T-helper 2 cell (primary cell): ENCODE measurements at places on chromosomes 5 and 9.

- DNase-seq, result no peak
Measured at GRCh38 chr9:85959955-85960354, 19.0 kb downstream of the NAA35 start.

DNA sequence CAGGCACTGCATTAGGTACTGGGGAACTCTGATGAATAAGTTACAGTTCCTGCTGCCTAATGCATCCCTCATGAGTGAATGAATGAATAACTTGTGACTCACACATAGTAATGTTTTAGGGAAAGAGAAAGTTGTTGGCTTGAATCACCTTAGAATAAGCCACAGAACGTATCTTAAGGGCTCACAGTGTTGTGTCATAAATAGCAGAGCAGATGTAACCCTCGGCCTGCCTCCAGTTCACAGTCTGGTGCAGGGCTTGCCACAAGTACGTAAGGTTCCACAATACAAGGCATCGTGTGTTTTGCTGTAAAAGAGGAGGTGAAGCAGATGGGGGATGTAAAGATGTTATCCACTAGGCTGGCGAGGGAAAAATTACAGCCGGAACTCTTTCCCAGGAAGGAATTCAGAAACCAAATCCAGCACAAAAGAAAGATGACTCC is 218.7 kb downstream of the TRPM3 start:
- no peak for DNase-seq

- no peak for DNase-seq
Measured at GRCh38 chr9:93947409-93948070, 7.6 kb downstream of the BARX1 start.

DNA sequence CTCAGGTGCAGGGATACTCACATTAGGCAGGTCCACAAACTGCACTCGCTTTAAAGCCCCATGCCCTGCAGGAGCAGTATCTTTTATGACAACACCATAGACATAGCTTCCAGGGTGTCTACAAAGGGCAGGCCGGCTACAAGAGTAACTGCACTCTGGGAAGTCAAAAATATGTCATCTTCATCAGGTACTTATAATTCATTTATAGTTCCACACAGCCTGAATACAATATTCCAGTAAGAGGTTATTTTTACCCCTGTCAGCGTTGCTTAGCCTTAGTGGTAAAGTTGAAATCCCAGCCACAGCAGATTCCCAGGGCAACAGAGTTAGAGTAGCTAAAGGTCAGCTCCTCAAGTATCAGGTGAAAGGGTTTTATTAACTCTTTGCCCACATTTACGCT is 82.3 kb upstream of the ITGA2 start:
- no peak for DNase-seq

GRCh38 chr9:127418037-127418471 is 6.1 kb upstream of the ZNF79 start:
- no peak for DNase-seq

DNA sequence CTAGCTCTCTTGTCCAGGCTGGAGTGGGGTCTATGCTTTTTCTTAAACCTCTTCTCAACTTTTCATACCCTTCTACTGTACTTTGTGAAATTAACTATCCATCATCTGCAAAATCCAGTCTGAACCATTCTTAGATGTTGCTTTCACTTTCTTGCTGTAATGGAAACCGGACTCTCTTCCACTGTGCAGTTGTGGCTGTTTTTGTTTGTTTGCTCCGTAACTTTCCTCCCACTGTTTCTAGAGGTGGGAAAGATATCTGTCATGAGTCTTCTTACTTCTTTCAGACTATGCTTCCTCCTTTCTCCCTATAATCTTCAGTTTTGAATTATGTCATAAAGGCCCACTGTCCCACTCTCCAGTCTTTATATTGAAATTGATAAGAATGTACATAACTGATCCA is 6.5 kb downstream of the TNPO1 start:
- no peak for DNase-seq

DNA sequence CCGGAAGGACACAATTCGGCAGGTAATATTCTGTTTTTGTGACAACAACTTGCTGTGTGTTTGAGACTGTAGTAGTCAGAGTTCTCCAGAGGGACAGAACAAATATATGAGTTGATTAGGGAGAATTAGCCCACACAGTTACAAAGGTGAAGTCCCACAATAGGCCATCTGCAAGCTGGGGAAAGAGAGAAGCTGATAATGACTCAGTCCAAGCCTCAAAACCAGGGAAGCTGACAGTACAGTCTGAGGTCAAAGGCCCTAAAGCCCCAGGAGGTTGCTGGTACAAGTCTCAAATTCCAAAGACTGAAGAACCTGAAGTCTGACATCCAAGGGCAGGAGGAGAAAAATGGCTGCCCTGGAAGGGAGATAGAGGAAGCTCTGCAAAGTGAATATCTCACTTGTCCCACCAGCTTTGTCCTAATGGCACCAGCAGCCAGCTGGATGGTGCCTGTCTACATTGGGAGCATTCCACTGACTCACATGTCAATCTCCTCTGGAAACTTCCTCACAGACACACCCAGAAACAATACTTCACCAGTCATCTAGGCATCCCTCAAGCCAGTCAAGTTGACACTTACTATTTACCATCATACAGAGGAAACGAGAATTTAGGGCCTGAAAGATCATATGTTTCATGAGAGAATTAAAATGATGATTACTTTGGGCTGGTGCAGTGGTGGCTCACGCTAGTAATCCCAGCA is 36.3 kb upstream of the CTXN3 start:
- no peak for DNase-seq

DNA sequence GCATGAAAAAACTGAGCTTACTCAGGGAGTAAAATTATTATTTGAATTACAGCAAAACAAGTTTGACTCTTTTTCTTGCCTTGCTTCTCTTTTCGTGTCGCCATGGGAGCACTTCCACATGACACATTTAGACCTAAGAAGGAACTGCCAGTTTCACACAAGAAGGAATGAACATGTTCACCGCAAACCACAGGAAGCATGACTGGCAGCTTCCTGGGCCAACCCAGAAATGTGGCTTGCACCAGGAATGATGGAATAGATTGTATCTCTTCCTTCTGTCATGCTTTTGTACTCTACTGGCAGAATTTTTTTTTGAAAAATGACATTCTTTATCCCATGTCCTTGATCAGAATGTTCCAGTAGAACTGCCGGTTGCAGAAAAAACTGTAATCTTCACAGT is 32.9 kb upstream of the MAN2A1 start:
- peak; percentile 63 for DNase-seq

GRCh38 chr9:7844242-7844641 is 44.7 kb upstream of the DMAC1 start:
- DNase-seq, result peak; percentile 35

DNA sequence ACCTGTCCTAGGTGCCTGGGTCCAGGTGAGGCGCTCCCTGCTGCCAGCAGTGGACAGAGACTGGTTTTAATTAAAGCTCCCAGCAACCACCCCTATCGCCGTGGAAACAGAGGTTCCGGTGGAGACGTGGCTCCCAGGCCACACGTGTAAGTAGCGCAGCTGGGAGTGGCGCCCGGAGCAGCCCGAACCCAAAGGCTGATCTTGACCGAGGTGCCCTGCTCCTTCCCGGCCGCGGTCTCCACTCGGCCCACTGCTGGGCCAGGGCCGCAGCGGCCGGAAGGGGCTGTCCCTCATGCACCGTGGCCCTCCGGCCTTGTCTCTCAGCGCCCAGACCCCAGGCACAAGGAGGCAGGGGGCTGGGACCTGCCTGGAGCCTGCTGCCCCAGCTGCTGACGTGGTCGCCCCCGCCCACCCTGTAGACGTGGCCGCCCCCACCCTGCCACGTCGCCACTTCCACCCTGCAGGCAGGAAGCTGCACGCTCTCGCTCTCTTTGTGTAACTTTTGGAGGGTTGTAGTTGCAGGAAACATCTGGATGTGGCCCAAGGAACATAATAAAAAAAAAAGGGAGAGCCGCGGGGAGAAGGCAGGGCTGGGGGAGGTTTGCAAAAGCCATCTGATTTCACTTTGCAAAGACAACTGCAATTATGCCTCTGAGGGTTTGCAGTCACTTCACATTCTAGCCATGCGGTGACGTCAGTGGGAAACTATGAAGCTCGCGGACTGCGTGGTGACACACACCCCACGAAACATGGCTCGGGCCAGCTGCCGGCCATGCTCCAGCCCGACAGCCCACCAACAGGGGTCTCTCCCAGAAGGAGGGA is 129.9 kb downstream of the RXRA start:
- peak; percentile 71 for DNase-seq

- no peak for DNase-seq
Measured at GRCh38 chr9:24936117-24936516, 390.4 kb upstream of the IZUMO3 start.

- DNase-seq, result peak; percentile 52
Measured at GRCh38 chr9:15104826-15105420, 194.7 kb upstream of the FREM1 start.

DNA sequence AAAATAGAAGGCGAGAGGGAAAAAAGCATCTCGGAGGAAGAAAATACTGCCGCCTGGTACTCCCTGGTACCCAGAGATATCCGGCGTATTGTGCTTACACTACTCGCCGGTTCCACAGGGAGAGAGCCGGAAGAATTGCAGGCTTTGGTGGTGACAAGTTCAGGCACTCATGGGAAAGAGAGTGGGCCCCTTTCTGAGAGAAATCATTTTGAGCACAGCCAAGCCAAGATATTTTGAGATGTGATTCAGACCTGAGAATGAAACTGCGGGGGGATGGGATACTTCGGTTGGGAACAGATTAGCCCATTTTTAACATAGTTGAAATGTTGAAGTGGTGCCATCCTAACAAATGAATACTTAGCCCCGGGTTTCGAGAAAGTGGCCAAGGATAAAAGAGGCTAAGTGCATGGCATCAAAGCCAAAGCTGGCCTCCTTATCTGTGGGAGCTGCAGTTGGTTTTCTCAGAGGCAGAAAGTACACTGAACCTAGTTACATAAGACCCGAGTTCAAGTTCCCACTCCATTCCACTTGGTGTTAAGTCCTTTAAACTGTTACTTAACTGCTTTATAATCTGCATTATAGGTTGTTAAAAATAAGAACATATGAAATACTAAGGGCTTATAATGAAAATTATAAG is 62.7 kb downstream of the SLC1A3 start:
- DNase-seq, result no peak

DNA sequence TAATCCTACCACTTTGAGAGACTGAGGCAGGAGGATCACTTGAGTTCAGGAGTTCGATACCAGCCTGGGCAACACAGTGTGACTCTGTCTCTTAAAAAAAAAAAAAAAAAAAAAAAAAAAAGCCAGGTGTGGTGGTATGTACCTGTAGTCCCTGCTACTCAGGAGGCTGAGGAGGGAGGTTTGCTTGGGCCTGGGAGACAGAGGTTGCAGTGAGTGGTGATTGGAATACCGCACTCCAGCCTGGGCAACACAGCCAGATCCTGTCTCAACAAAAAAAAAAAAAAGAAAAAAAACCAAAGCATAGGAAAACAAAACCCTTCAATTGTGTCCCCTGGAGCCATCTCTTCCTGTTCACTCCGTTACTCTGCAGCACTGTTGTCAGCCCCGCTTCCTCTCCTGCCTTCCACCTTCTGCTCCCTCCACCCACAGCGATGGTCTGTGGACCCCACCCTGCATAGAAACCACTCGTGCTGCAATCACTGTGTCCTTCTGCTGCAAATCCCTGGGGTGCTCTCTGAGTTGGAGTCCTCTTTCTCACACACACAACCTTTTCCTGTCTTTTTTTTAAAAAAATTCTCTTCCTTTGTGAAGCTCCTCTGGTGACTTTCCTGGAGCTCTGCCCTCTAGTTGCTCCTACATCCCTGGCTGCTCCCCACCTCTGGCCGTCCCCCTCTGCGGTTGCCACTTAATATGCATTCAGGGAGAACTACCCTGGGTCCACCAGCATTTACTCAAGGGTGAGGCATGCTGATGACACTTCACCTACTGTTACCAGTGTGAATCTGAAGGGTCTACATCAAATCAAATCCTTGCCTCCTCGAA is 22.2 kb downstream of the CCT5 start:
- no peak for DNase-seq

GRCh38 chr9:131709771-131710431 is 30.0 kb downstream of the RAPGEF1 start:
- no peak for DNase-seq

GRCh38 chr9:74683322-74683721 is 186.2 kb downstream of the RORB start:
- no peak for DNase-seq

GRCh38 chr5:83363111-83363885 is 108.2 kb upstream of the VCAN start:
- DNase-seq, result no peak

- DNase-seq, result no peak
Measured at GRCh38 chr5:122187426-122187825, 58.1 kb downstream of the ZNF474 start.

- DNase-seq, result no peak
Measured at GRCh38 chr9:35661756-35662350, 3.1 kb downstream of the ARHGEF39 start.

GRCh38 chr5:3222924-3223323 is 372.7 kb upstream of the IRX1 start:
- DNase-seq, result no peak

DNA sequence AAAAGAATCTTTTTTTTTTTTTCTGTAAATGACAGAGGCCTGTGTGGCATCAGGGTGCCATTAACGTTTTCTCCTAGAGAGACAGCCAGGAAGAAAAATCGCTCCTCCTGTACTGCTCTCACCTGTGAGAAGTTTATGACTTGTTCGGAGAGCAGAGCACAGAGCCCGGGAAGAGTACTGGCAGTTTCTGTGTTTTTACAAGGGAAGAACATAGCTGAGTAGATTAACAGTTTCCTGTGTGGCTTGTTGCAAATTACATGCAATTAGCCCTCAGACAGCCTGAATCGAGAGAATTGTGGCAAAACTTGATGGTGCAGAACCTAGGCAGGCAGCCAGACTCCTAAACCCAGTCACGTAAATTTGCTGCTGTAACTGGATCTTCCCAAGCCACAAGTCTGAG is 32.1 kb downstream of the PRKACG start:
- peak; percentile 66 for DNase-seq

GRCh38 chr9:33272061-33272460 is 7.2 kb downstream of the CHMP5 start:
- no peak for DNase-seq

DNA sequence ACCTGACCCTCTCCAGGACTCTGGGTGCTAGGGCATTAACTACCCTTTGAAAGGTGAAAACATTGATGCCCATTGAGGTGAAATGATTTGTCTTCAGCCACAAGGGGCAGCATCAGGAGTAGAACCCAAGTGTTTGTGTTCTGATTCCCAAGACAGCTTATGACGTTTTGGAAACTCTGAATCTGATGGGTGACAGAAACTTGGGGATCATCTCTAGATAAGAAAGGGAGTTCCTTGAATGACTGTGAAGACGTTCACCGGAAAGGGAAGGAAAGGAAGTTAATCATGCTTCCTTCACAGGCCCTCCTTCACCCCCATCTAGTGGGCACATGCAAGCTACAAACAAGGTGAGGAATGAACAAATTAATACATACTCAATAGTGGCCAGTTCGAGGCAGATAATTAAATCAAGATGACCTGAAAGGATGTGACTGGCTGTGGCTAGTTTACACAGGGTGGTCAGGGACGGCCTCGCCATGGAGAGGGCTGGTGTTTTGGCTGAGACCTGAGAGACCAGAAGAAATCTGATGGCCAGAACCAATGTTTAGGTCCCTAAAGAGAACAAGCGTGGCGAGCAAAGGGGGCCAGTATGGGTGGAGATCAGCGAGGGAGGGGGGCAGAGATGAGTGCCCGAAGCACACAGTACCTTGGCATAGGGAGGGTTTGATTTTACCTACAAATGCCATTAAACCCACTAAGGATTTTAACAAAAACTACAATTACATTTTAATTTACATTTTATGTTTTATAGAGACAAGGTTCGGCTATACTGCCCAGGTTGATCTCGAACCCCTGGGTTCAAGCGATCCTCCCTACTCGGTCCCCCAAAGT is 937 bp upstream of the SLC26A2 start:
- peak; percentile 23 for DNase-seq

- DNase-seq, result no peak
Measured at GRCh38 chr9:1946526-1947283, 68.4 kb upstream of the SMARCA2 start.
